ENCODE measurements at places on chromosomes 2 and 18. TPM values are rescaled to one million over a fixed set of nuclear protein-coding genes. Genes with fewer than 3 reads are reported as not detected.

ELOA2 gene
- total RNA-seq: not detected

GRCh38 chr2:17334300-17334699, 183.9 kb downstream of the RAD51AP2 start:
- no peak for DNase-seq

- DNase-seq: no peak
These were observed 41.0 kb downstream of the FAP start for GRCh38 chr2:162202203-162202602.

CYP27C1 gene
- 0.88 TPM for total RNA-seq

UNC80 gene
- not detected for total RNA-seq

DNA sequence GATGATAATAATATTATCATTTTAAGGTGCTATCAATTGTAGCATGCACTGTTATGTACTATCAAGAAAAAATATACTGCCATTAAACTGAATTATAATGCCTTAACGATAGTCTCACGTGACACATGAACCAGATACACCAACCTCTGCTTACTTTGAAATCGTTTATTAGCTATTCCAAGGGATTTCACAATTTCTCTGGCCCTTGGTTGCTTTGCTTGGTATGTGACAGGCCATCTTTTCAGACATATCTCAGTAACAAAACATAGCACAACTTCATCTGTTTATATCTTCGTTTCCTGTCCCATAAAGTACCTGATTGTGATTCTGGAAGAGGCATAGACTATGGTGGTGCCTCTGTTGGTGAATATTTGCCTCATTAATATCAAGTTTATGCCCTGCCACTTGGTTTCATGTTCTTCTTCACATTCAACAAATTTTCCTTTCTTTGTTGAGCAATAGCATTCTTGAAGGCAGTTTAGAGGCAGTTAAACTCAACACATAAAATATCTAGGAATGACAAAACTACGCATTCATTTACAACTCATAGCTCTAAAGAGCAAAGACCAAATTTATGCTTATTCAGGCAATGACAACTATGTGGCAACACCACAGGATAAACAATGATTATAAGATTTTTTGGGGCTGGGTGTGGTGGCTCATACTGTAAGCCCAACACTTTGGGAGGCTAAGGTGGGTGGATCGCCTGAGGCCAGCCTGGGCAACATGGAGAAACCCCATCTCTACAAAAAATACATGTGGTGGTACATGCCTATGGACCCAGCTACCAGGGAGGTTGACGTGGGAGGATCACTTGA, 84.3 kb downstream of the MCFD2 start:
- no peak for DNase-seq

FAM110C gene
- 1.3 TPM for total RNA-seq

DNA sequence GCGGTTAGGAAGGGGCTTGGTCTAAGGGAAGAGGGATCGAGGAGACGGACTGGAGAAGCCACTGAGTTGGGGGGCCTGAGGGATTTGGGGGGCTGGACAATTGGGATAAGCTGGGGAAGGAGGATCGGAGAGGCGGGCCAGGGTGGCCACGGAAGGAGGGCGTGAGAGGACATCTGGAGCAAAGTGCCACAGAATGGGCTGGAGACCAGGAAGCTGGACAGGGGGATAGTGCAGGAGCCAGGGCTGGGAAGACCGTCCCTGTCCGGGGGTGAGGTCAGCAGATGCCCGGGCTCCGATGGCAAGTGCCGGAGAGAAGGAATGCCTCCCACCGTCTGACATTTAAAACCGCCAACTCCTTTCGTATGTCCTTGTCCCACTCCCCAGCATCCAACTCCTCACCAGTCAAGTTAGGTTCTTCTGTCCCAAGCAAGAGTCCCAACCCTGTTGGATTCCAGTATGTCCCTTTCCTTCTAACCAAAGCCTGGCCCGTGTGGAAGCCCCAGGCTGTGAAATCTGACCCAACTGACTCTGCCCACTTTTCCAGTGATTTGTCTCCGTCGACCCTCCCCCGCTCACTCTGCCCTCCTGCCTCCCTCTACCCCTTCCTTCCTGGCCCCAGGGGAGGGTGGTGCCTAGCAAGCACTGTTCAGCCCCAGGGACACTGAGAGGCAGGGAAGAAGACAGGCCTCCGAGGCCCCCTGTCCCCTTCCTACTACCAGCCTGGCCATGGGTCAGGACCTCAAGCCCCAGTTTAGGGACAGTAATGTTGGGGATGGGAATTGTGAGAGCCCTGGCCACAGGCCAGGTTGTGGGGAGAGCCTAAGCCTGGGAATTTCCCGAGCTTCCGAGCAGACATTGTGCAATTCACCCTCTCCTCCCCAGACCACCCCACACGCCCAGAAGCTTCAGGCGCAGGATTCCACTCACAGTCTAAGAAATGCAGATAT, 31.5 kb upstream of the TMBIM1 start:
- DNase-seq: no peak

NT5C1B gene
- total RNA-seq: not detected

DNA sequence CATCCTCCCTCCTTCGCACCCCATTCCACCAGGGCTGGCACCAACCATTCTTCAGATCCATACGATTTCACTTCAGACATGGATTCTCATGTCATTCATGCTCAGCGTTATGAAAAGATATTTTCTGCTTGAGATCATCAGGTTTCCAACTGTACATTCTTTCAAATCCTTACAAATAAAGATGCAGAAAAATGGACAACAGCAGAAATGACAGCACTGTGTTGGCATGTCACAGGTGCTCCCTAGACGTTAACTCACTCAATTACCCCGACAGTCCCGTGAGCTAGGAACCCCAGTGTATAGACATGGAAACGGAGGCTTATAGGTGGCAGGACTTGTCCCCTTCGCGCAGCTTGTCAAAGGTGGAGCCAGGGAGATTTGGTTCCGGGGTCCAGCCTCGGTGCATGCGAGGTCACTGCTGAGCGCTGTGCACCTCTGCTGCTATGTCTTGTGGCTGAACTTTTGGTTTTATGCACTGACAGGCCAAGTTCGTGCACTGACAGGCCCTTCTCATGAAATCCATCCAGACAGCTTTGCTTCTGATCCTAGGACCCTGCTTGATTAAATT, 17.7 kb downstream of the FHL2 start:
- DNase-seq: no peak

GRCh38 chr2:186853951-186854350, 5.0 kb upstream of the ZSWIM2 start:
- DNase-seq: no peak

DNA sequence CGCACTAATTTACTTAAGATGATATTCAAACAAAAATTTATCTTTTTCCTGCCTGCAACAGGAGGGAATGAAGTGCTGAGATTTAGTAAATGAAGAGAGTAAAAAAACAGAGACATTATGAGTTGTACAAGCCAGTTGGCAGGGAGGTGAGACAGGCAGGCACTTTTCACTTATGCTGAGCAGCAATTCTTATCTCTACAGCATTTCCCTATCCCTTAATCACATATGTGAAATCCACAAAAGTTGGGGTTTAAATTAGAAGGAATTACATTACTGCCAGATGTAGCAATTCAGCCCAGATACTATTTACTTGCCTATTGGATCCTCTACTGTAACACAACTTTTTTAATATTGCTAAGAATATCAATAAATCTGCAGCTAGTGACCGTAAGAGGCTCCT, 314.2 kb upstream of the LRP1B start:
- no peak for DNase-seq

DNA sequence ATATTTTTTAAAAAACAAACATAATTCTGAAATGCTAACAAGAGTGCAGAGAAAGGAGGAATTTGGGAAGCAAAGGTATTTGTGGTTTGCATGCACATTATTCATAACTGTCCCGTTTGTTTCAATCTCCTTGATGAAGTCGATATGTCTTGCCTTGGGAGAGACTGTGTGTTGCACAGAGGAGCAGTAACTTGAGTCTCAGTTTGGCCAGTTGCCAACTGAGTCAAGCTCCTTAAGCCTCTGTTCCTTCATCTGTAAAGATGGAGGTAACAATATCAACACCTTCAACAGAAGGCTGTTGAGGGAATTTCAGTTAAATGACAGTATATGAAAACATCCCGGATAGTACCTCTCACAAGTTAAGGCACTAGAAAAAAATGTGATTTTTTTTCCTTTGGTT, 226.2 kb downstream of the ASXL3 start:
- DNase-seq: no peak

GRCh38 chr2:112880091-112880531, 30.9 kb upstream of the IL37 start:
- no peak for DNase-seq

- DNase-seq: no peak
These were observed 179.5 kb downstream of the EN1 start for GRCh38 chr2:118667964-118668363.
